Right forelimb (tissue), 1 donor: ENCODE measurements at places on chromosomes 7 and 10.

- no peak for DNase-seq
Measured at GRCh38 chr7:117024811-117025210, 71.5 kb downstream of the ST7 start.

DNA sequence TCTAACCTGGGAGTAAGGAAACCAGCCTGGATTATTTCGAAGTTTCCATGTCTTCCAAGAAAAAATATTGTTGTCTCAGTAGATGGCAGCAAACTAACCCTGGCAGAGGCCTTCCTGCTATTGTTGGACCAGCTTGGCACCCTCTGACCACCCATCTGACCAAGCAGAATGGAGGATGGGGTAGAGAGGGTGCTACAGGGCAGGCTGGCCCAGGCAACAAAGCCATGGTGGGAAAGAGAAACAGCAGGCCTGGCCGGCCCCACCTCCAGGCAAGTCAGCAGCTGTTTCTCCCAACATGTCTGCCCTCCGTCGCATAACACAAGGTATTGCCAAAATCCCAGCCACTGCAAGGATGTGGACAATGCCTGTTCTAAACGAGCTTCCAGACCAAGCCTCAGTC lies 95.0 kb downstream of the FAM53B start:
- DNase-seq = no peak

- DNase-seq = no peak
Measured at GRCh38 chr7:3578399-3578798, 277.3 kb downstream of the SDK1 start.

DNA sequence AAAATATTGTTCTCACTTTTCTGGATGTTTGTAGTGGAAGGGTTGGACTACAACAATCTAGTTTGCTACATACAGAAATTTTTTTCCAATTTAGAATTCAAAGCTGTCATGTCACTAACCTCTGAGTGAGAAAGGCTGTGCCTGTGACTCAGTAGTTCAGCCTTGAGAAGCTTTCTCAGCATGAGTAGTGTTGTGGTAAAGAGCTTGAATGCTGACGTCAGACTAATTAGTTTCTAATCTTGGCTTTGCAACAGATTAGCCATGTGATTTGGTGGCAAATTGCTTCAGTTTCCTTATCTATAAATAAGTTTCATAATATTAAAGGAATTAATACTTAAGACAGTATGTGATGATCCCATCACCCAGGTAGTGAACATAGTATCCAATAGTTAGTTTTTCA lies 83.8 kb downstream of the ABCA13 start:
- no peak for DNase-seq

GRCh38 chr7:41566581-41566980 lies 136.3 kb downstream of the INHBA start:
- no peak for DNase-seq

GRCh38 chr10:76082232-76082631 lies 650.8 kb downstream of the LRMDA start:
- no peak for DNase-seq

DNA sequence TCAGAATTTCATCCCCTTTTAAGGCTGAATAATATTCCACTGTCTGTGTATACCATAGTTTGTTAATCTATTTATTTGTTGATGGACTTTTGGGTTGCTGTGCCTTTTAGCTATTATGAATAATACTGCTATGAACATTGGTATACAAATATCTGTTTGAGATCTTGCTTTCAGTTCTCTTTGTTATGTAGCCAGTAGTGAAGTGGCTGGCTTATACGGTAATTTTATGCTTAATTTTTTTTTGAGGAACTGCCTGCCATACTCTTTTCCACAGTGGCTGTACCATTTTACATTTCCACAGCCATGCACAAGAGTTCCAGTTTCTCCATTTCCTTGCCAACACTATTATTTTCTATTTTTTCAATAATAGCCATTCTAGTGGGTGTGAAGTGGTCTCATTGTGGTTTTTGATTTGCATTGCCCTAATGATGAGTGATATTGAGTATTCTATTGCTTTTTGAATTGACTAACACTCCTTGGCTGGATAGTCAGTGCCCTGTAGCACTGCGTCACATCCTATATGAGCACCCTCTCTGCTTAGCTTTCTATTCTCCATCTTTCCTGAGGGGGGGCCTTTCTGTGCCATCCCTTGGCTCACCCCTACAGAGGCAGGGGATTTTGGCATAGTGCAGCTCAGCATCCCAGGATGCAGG lies 29.4 kb upstream of the RAPGEF5 start:
- no peak for DNase-seq

- no peak for DNase-seq
Measured at GRCh38 chr7:116265881-116266280, 55.5 kb downstream of the TES start.

- no peak for DNase-seq
Measured at GRCh38 chr7:2290877-2291276, 23.4 kb downstream of the SNX8 start.

DNA sequence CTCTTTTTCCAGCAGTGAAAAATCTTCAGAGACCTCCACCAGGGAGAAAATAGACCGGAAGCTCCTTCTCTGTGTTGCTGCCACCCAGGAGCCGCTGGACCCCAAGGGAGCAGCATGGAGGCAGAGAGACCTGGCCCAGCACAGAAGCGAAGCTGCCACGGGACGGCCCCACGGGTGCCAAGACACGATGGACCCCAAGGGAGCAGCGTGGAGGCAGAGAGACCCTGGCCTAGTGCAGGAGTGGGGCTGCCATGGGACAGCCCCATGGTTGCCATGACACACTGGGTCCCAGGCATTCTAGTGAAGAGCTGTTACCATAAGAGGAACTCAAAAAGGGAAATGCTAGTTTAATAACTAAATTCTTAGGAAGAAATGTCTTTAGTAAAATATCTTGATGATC lies 186.3 kb downstream of the PTPRN2 start:
- no peak for DNase-seq

DNA sequence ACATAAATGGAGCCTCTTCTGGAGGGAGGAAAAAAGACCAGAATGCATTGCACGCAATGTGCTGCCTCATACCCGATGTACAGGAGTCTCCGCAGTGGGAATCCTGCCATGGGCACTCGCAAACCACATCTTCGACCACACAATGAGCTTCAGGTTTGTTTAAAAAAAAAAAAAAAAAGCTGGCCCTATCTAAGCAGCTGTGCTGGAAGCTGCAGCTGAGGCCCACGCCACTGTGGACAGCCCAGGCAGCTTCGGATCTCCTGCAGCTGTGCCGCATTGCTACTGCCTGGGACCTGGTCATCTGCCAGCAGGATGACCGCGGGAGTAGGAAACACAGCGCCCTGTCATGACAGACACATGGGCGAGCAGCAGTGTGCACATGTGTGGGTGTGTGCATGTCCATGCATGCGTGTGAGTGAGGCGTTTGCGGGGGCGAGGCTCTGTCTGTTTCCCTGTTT lies 26.0 kb downstream of the EN2 start:
- no peak for DNase-seq

DNA sequence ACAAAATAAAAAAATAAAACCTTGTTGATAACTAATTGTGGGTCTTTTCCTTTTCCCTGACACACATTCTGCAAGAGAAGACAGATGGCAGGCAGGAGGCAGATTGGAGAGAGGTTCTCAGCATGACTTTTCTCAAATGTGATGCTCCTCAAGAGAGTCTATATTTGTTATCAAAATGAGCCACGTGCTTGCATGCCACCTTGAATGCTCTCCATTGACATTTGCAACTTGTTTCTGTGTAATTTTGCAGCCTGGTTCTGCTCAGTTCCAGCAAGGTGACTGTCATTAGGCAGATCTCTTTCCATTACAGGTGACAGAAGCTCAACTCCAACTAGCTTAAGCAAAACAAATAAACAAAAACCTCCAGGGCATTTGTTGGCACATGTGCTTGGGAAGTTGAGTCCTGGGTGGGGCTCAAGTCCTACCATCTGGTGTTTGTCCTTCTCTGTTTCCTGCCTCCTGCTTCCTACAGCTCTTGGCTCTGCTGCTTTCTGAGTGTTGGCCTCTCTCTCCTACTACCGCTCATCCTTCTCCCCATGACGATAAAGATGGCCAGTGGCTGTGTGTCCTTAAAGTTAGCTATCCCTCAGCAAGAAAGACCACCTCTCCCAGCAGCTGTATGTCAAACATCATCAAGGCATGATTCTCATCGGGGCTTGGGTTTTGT lies 56.7 kb downstream of the GRK5 start:
- DNase-seq = no peak

DNA sequence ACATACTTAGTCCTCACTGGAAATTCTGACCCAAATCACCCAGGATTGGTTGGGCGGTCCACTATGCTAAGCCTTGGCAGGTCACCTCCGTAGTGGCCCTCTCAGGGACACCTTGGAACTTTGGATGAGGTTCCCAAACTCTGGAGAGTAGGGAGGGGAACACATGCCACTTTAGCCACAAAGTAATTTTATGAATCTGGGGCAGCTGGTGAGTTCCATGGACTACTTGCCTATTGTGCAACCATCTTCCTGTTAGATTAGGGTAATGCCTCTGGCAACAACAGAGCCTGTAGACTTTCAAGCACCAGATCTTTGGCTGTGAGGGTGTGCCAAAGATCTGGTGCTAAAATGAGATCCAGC lies 77.7 kb downstream of the ITGB8 start:
- DNase-seq = no peak

DNA sequence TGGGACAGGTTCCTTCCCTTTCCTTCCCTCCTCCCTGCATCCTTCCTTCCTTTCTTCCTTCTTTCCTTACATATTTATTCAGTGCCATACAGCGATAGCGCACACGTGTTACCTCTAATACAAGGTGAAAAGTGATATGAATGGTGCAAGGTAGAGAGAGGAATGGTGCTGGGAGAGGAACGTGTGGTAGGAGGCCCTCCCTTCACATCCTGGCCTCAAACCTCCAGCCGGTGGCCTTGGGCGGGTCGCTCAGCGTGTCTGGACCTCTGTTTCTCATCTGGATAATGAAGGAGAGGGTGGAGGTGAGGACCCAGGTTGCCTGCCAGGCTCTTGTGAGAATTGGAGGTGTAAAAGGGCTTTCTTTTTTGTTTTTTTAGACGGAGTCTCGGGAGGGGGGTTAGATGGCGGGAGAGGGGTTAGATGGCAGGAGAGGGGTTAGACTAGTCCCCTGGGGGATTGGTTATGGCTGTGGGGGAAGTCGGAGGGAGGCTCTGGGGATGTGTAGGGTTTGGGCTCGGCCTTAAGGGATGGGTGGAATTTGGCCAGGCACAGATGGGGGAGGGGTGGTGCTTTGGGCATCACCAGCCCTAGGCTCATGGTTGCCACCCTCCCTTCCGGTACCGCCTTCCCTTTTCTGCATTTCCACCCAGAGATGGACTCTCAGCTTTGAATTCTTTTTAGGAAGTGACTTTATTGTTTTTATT lies 14.9 kb downstream of the CHST3 start:
- DNase-seq = no peak

DNA sequence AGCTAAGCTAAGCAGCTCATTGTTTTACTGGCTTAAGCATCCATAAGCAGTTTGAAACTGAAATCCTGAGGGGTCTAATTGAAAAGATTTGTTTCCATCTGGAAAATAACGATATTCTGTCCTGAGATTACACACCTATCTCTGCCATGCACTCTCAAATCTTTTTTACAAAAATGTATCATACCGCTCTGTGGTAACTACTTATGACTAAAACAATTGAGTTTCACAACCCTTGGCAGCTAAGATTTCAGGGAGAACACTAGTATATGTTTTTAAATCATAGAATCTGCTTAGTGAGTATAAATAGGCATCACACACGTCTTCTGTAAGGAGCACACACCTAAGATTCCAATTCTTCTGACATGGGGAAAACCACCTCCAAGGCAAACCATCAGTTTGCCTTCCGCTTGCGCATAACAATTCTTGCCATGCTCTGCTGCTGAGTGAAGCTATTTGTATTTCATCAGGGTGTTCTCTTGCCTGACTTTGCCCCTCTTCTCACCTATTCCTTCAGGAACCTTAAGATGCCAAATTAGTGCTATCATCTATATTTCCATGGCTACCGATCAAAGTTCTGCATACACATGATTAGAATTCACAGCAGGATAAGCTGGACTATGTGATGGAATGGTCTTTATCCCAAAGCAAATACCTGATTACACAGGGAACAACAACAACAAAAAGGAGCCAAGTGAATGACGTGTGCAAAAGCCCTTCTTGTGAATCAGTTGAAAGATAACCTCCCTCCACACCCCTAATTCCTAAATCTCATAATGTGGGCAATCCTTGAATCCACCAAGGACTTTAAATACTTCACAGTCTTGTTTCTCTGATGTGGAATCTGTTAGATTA lies 40.9 kb downstream of the PRPF18 start:
- no peak for DNase-seq

- DNase-seq = peak; percentile 71
Measured at GRCh38 chr7:28686418-28686800, 271.7 kb downstream of the TRIL start.

DNA sequence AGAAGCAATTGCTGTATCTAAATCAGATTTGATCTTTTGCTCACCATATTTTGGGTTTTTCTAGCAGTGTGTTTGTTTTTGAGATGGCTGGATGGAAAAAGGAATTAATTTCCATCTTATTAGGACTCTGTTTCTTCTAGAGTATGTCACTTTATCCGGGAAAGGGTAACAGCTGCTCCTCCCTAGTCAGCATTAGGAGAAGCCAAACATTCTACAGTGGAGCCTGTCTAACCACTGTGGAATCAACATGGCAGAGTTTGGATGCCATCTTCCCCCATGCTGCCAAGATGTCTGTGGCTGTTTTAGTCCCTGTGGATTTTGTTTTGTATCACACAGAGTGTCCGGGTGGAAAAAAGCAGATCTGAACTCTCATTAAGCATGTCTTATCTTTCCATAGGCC lies 16.0 kb upstream of the LMOD2 start:
- DNase-seq = no peak

DNA sequence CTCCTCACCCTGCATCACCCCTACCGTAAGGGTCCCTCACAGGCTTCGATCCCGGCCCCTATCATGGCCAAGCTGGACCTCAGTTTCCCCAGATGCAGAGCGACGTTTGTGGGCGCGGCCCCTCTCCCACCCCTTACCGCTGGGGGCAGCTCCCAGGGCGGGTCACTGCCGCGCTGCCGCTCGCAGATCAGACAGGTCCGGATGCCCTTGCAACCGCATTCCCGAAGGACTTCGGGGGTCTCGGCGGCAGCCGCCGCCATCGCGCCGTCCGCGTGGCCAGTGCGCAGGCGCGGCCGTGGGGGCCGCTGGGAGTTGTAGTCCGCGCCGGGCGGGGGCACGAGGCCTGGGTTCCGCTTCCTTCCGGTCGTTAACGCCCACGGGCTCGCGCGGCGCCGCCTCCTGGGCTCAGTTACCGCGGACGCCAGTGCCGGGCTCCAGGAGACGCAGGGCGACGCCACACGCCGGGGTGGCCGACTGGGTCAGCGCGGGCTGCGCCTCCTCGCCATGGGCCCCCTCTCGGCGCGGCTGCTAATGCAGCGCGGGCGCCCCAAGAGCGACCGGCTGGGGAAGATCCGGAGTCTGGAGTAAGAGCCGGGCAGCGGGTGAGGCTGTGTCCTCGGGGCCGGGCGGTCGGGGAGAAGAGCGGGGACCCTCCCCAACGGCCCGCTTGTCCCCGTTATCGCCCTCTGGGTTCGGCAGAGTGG lies at the start of the genes ALKBH4 and LRWD1:
Gene ALKBH4, minus strand, starts transcription at position 287 of the 704 bp plus-strand sequence. Its CDS starts 27 bp downstream, at position 260.
Gene LRWD1, plus strand, starts transcription at position 408 of the 704 bp plus-strand sequence. Its CDS starts 97 bp downstream, at position 505.
- DNase-seq = peak; percentile 96

- DNase-seq = no peak
Measured at GRCh38 chr7:16098585-16099179, 322.7 kb downstream of the CRPPA start.

- no peak for DNase-seq
Measured at GRCh38 chr10:23051855-23052331, 43.5 kb upstream of the MSRB2 start.
